ENCODE measurements at places on chromosomes 12 and 14.

- DNase-seq, result no peak
Observed at GRCh38 chr12:49864798-49865090, 21.8 kb upstream of the BCDIN3D start.

GRCh38 chr14:100901391-100902183 lies 1.9 kb downstream of the RTL1 start:
- DNase-seq, result no peak

- DNase-seq, result no peak
Observed at GRCh38 chr12:2639020-2639298, 155.8 kb upstream of the FKBP4 start.

GRCh38 chr12:102468261-102468915 lies 12.0 kb downstream of the IGF1 start:
- no peak for DNase-seq

DNA sequence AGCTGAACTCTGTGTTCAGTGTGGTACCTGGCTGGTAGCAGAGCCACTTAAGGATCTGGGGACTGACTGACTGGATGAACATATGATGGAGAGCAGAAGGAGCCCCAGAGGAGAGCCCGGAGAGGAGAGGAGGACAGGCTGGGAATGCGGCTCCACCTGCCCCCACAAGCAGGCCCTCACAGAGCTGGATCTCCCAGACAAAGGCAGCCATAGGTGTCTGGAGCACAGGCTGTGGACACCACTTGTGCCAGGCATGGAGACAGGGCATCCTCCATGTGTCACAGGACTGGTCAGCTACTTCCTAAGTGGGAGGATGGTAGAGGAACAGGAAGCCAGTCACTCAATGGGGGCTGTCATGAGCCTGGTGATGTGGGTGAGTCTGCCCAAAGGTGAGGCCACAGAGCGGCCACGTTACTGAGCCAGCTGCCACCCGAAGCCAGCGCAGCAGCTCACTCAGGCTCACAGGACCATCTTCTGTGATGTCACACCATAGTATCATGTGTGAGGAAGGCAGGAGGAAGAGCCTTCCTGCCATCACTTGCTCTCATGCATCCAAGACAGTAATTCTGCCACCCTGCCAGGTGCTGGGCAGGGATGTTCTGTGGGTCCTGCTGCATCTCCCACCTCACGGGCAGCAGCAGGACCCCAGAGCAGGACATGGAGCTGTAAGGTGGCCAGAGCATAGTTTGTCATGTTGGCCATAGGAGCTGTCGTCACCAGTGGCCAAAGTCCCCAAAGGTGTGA lies 72.1 kb downstream of the PRIMA1 start:
- peak; percentile 57 for DNase-seq

- no peak for DNase-seq
Observed at GRCh38 chr14:104776961-104777807, 18.4 kb downstream of the AKT1 start.
